ENCODE measurements at places on chromosomes 6 and 20.

DNA sequence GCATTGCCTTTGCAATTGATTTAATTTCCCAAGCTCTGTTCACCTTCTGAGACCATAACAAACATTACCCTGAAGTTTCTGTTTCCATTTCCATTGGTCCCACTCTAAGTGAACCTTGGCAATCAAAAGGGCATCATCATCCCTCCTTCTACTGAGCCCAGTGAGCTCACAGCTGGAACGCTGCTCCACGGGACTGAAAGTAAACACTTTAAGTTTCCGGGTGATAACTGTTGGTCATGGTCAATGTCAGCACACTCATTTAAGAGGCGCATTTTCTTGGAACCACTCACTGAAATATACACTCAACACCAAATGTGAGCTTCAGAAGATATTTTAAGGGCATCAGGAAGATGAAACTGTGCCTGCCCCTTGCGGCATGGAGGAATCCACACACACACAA is 37.1 kb upstream of the RPS6KA2 start:
- no peak for DNase-seq

- DNase-seq: no peak
Observed at GRCh38 chr6:4004249-4004648, 74.7 kb downstream of the FAM217A start.

DNA sequence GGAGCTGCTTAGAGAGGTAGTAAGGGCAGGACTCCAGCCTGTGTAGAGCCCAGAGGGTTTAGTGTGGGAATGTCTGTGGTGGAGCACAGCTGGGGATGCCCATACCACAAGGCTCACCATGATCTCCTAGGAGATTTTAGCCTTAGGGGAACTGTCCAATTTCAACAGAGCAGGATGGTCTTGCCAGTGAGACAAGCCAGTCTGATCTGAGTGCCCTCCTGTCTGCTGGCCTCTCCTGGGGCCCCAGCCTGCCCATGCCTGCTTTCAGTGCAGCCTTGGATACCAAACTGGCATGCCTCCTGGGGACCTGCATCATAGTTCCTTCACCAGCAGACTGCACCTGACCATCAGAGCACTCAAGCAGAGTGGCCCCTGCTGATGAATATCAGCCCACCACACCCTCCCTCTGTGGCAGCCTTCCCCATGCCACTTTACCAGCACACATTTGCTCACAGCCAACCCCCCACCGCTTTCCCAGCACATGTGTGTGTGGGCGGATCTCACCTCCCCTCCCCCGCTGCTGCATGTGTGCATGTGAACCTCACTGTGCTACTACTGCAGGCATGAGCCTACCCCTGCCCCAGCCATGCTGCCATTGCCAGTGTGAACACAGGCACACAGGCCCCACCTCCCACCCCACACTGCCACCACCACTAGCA is 7.9 kb upstream of the TREM1 start:
- DNase-seq: no peak

GRCh38 chr20:58893355-58894120 is 41.0 kb downstream of the GNAS start:
- DNase-seq: no peak

DNA sequence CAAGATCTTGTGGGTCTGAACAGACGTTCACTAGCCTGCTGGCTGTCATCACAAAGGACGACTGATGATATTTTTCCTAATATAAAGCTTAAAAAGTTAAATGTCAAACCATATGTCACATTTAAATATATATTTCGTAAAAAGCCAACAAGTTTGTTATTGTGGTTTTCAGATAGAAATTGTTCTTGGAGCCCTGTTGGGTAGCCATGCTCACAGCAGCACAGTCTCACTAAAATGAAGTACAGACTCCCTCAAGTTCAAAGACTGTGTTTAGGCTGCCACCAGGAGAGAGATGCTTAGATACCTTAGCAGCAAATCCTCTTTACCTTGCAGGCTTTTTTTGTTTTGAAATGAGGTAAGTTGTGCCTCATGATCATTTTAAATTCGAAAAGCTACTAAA is 17.8 kb downstream of the EEF1E1 start:
- no peak for DNase-seq

- no peak for DNase-seq
Observed at GRCh38 chr6:17632934-17633333, 32.8 kb downstream of the FAM8A1 start.

DNA sequence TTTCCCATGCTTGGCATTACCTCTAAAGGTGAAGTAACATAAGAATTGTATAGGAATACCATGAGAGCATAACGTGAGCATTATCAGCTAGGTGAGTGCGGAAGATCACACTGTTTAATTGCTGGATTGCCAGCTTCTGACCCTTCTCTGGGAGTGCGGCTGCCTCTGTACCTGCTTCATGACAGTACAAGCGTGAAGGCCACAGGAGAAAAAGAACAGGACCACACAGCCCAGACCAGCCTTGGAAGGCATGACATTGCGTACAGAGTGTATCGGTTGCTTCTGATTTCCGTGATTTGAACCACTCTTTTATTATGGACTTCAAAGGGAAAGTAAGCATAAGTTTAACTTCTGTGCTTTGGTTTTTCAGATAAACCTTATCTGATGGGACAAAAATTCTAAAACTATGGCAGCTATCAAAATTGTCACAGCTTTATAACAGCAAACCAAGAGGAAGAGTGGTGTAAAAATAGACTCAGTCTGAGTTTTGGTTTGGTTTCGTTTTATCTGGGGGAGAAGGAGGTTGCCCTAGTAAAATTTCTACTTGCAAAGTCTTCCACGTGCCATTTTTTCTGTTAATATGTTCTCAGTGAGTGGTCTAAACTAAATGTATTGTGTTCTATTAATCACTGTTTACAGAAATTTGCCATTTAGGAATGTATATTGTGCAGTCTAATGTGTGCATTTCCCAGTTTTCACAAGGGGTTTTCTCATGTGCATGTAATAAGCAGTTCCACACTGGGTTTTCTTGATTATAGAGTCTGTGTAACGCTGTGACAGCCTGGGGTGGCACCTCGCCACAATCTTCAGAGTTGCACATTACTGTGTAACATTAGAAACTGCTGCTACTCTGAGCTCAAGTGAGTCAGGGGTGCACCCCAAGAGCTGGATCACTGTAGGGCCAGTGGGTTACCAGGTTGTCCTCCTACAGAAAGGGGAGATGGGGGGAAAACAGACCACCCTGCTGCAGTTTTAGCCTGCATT is 97.3 kb downstream of the RPP40 start:
- no peak for DNase-seq
